Breast epithelium (tissue), 4 donors: ENCODE measurements at places on chromosomes 6 and 20.

DNA sequence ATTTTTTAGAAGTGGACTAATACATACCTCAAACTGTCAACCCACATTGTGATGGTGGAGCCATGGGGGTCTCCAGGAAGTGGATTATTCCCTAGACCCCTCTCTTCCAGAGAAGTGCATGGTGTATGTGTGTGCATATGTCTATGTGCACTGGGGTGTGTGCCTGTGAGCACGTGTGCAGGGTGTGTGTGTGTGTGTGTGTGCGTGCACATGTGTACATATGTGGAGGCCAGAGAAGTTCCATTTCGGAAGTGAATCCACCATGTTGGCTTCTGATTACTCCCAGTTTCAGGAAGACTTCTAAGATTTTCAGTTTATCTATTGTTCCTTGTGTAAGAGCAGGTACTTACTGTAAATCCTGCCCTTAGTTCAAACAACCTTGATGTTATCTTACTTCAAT, 208.5 kb upstream of the SULF2 start:
- H3K27ac ChIP-seq = no peak overlapping the region
- no peaks in the 10 kb centered on the region for H3K36me3 ChIP-seq
- no peaks in the 10 kb centered on the region for H3K27me3 ChIP-seq

GRCh38 chr6:146420255-146420654, 123.4 kb upstream of the RAB32 start:
- H3K4me1 ChIP-seq = no peaks in the 10 kb centered on the region
- DNase-seq = no peak
- H3K27me3 ChIP-seq = no peaks in the 10 kb centered on the region
- no peak overlapping the region for H3K27ac ChIP-seq
- no peaks in the 10 kb centered on the region for H3K36me3 ChIP-seq

DNA sequence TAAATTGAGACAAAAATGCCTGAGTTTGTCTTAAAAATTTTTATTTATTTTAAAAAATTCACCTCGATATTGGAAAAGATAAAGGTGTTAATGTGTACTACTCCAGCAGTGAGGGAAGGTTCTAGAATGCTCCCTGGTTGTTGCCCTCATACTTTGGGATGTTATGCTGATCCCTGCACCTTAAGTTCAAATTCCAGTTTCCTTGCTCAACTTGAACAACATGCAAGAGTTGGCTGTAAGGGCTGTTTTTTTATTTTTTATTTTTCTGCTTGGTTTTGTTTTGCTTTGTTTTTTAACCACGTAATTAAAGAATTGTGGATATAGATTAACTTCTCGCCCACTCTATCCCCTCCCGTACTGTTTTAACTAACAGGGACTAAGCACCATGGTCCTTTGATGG, 158.7 kb upstream of the CITED2 start:
- no peak overlapping the region for H3K4me3 ChIP-seq
- H3K27ac ChIP-seq = peak overlapping the region; percentile 40
- no peak for DNase-seq
- no peaks in the 10 kb centered on the region for H3K27me3 ChIP-seq

DNA sequence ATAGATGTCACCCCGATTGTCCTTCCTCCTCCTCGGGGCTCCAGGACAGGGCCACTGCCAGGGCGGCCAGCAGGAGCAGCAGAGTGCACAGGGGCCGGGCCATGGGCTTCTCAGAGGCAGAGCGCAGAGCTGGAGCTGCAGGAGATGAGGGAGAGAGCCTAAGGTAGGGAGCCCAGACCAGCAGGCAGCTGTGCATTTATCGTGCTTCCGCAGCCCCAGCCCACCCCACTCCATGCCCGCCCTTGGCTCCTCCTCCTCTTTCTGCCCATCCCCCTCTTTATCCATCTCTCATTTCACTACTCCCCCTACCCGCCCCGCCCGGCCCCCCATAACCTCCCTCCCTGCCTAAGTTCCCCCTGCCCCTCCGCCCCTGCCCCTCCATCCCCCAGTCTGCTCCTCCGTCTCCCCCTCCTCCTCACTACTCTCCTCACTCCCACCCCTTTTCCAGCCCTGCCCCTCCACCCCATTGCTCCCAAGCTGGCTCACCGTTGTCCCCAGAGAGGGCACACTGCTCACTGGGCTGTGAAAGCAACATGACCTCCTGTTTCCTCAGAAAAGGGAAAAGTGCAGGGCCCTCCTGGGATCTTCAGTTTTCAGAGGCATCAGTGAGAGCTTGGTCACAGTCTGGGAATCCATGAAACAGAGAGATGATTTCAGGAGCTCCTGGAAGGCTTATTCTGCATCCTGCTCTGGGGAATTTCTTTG, 25.5 kb upstream of the CST1 start:
- H3K27me3 ChIP-seq = no peaks in the 10 kb centered on the region
- H3K27ac ChIP-seq = no peak overlapping the region
- H3K4me1 ChIP-seq = no peaks in the 10 kb centered on the region
- no peaks in the 10 kb centered on the region for H3K36me3 ChIP-seq

- no peaks in the 10 kb centered on the region for H3K27me3 ChIP-seq
- no peak for DNase-seq
- no peak overlapping the region for H3K27ac ChIP-seq
- no peaks in the 10 kb centered on the region for H3K4me1 ChIP-seq
Measured at GRCh38 chr20:59733351-59733750, 129.0 kb downstream of the PHACTR3 start.
